ENCODE measurements at places on chromosomes 6 and 20. TPM values are rescaled to one million over a fixed set of nuclear protein-coding genes. Genes with fewer than 3 reads are reported as not detected.

GRCh38 chr6:5764401-5764955, 242.2 kb downstream of the NRN1 start:
- DNase-seq, result no peak
- H3K4me3 ChIP-seq, result no peak overlapping the region
- no peaks in the 10 kb centered on the region for H3K4me1 ChIP-seq
- no peaks in the 10 kb centered on the region for H3K27me3 ChIP-seq
- H3K27ac ChIP-seq, result no peak overlapping the region

- H3K27ac ChIP-seq, result peak overlapping the region; percentile 82
- no peaks in the 10 kb centered on the region for H3K36me3 ChIP-seq
- peaks cover 74% of the 10 kb centered on the region for H3K4me1 ChIP-seq
- H3K4me3 ChIP-seq, result peak overlapping the region; percentile 42
- no peak for DNase-seq
- H3K27me3 ChIP-seq, result no peaks in the 10 kb centered on the region
These were observed 60.6 kb upstream of the CCN6 start for GRCh38 chr6:111993342-111993741.

DNA sequence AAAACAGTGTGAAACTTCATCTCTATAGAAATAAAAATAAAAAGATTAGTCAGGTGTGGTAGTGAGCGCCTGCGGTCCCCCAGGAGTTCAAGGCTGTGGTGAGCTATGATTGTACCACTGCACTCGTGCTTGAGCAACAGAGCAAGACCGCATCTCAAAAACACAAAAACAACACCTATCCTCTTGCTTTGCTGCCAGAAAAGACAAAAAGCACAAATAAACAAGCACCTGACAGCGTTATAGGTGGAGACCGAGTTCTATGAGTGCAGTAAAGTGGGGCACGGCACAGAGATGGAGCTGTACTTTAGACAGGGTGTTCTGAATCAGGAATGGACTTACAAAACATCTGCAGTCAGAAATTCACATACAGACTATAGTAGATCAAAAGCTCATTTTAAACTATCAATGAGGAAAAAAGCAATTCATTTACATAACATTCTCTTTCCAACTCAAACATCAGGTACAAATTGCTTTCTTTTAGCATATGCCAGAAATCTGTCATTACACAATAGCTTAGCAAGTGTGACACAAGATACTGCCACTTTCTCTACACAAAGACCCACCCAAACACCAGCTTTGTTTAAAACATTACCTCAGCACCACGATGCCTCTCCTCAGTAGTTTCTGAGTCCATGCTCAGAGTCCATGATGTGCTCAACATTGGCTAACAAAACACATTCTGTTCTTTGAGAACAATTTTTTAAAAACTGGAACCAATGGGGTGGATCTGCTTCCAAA, 10.1 kb downstream of the EZR start:
- peak overlapping the region; percentile 77 for H3K4me3 ChIP-seq
- no peaks in the 10 kb centered on the region for H3K27me3 ChIP-seq
- H3K27ac ChIP-seq, result peak overlapping the region; percentile 97
- peak; percentile 43 for DNase-seq

DNA sequence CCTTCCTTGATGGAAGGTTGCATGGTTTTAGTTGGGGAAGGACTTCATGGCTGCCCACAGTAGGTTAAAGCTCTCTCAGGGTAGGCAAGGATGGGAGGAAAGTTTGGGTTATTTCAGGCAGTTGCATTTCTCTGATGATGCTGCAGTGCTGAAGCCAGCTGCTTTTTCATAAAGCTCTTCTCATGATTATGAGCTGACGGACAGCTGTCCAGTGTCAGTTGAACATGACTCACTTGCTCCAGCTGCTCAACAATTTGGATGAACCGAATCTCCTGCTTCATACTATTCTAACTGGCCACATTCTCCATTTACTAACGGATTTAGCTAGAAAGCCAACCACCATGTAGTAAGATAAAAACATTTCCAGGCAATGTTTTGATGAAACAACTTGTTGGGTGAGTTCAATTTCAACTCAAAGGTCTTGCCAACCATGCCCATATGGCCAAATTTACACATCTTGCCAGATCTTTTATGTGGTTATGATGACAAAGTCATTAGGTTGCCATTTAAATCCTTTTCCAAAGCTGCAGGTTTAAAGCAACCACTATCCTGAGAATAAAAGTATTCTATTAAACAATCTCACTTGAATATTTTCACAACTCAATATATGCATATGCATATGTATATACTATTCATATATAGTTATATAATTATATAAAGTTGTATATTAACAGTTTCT, 125.9 kb downstream of the HS3ST5 start:
- no peaks in the 10 kb centered on the region for H3K36me3 ChIP-seq
- no peaks in the 10 kb centered on the region for H3K4me1 ChIP-seq
- H3K27ac ChIP-seq, result no peak overlapping the region
- H3K4me3 ChIP-seq, result no peak overlapping the region
- DNase-seq, result no peak

The SNHG17 gene
- total RNA-seq, result 64.8 TPM

The BNIP5 gene
- total RNA-seq, result not detected

- DNase-seq, result no peak
- no peaks in the 10 kb centered on the region for H3K27me3 ChIP-seq
These were observed 107.3 kb downstream of the SYCP2 start for GRCh38 chr20:59825944-59826759.

DNA sequence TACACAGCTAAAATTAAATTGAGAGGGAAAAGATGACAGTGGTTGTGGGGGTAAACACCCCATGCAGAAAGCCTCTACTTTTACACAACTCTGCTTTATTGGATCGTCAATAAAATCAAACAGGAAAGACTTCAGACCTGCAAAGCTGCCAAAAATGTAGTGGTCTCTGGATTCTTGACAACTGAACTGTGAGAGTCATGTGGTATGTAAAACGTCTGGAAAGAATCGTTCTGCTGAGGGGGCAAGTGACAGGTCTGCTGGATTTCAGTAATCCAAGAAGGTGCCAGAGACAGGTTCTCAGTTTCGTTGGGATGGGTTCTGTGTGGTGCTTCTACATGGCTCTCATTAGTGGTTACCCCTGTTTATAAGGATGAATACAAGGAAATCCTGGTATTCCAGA, 63.3 kb downstream of the TSPYL4 start:
- no peaks in the 10 kb centered on the region for H3K4me1 ChIP-seq
- no peak overlapping the region for H3K27ac ChIP-seq
- no peaks in the 10 kb centered on the region for H3K36me3 ChIP-seq
- no peaks in the 10 kb centered on the region for H3K27me3 ChIP-seq
- H3K4me3 ChIP-seq, result no peak overlapping the region

GRCh38 chr6:4912559-4912958, 91.3 kb downstream of the RPP40 start:
- no peak overlapping the region for H3K27ac ChIP-seq
- no peak for DNase-seq

DNA sequence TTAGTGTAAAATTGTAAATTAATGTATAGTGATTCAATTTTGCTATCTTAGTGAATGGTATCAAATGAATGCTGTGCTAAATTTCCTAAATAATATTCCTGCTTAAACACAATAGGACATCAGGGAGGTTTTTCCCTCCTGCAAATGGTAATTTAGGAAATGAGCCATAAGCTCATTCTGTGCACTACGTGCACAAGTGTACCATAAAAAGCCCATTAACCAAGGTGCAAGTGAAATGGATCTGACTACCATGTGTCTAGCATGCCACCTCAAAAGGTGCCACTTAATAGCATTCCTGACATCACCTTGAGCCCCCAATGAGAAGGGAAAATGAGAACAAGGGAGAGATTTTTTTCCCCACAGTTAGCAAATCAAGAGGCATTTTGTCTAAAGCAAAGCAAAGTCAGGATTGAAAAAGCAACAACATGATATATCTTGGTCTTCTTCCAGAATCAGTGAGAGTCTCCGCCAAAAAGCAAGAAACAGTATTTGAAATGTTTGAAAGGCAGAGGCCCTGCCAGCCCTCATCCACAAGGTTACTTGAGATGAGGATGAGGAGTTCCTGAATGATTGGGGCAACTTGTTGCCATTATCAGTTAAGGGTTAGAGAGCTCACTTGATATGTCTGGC, 334.2 kb upstream of the RSPO3 start:
- DNase-seq, result no peak
- H3K27ac ChIP-seq, result no peak overlapping the region
- no peaks in the 10 kb centered on the region for H3K27me3 ChIP-seq
- no peak overlapping the region for H3K4me3 ChIP-seq
- H3K4me1 ChIP-seq, result no peaks in the 10 kb centered on the region
- H3K36me3 ChIP-seq, result no peaks in the 10 kb centered on the region

DNA sequence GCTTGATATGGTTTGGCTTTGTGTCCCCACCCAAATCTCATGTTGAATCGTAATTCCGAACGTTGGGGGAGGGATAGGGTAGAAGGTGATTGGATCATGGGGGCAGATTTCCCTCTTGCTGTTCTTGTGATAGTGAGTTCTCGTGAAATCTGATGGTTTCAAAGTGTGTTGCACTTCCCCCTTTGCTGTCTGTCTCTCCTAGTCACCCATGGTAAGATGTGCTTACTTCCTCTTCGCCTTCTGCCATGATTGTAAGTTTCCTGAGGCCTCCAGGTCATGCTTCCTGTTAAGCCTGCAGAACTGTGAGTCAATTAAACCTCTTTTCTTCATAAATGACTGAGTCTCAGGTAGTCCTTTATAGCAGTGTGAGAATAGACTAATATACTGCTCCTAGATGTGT, 19.9 kb downstream of the PFDN4 start:
- no peaks in the 10 kb centered on the region for H3K36me3 ChIP-seq
- no peaks in the 10 kb centered on the region for H3K4me1 ChIP-seq
- no peak overlapping the region for H3K4me3 ChIP-seq
- DNase-seq, result no peak

GRCh38 chr20:2467412-2467811, 3.2 kb downstream of the SNRPB start:
- H3K4me3 ChIP-seq, result no peak overlapping the region
- H3K27ac ChIP-seq, result no peak overlapping the region
- DNase-seq, result no peak
- peaks cover 25% of the 10 kb centered on the region for H3K4me1 ChIP-seq
- H3K27me3 ChIP-seq, result no peaks in the 10 kb centered on the region
- H3K36me3 ChIP-seq, result peaks cover 54% of the 10 kb centered on the region

DNA sequence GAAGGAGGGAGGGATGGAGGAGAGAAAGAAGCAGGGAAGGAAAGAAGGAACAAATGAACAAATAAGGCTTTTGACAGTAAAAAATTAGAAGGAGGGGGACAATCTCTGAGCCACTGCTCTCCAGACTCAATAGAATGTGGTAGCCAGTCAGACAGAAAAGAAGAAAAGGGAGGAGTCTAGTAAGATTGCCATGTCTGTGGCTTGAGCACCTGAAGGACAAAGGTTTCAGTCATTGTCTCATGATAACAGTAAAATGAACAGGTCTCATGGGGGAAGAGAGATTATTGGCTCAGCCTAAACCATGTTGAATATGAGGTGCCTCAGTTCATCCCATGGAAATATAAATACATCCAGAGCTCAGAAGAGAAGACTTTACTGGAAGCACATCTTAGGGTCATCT, 14.0 kb upstream of the LOC128125822 start:
- no peak overlapping the region for H3K4me3 ChIP-seq
- peaks cover 9% of the 10 kb centered on the region for H3K27me3 ChIP-seq
- H3K4me1 ChIP-seq, result no peaks in the 10 kb centered on the region
- H3K36me3 ChIP-seq, result no peaks in the 10 kb centered on the region

- H3K36me3 ChIP-seq, result no peaks in the 10 kb centered on the region
- no peak for DNase-seq
- H3K27me3 ChIP-seq, result no peaks in the 10 kb centered on the region
- no peak overlapping the region for H3K4me3 ChIP-seq
These were observed 52.9 kb upstream of the PMEPA1 start for GRCh38 chr20:57762531-57763234.

- no peak overlapping the region for H3K27ac ChIP-seq
- DNase-seq, result no peak
- H3K27me3 ChIP-seq, result no peaks in the 10 kb centered on the region
- peaks cover 15% of the 10 kb centered on the region for H3K4me1 ChIP-seq
- no peaks in the 10 kb centered on the region for H3K36me3 ChIP-seq
- H3K4me3 ChIP-seq, result no peak overlapping the region
These were observed 149.9 kb downstream of the CEBPB start for GRCh38 chr20:50340541-50340940.
